ENCODE measurements at places on chromosomes 7 and 10.

DNA sequence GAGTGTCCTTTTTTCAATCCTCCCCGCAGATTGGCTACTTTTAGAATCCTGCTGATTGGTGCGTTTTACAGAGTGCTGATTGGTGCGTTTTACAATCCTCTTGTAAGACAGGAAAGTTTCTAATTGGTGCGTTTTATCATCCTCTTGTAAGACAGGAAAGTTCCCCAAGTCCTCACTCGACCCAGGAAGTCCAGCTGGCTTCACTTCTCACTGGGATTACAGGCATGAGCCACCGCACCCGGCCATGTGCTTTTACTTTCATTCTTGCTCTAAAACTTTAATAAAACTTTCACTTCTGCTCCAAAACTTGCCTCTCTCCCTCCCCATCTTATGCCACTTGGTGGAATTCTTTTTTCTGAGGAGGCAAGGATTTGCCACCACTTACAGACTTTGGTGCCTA, 17.0 kb upstream of the WAPL start:
- no peak for DNase-seq

- no peak for DNase-seq
These were observed 199.5 kb downstream of the GPAM start for GRCh38 chr10:111984057-111984456.

- no peak for DNase-seq
These were observed 634 bp upstream of the HDAC9 start for GRCh38 chr7:18494821-18495408.

DNA sequence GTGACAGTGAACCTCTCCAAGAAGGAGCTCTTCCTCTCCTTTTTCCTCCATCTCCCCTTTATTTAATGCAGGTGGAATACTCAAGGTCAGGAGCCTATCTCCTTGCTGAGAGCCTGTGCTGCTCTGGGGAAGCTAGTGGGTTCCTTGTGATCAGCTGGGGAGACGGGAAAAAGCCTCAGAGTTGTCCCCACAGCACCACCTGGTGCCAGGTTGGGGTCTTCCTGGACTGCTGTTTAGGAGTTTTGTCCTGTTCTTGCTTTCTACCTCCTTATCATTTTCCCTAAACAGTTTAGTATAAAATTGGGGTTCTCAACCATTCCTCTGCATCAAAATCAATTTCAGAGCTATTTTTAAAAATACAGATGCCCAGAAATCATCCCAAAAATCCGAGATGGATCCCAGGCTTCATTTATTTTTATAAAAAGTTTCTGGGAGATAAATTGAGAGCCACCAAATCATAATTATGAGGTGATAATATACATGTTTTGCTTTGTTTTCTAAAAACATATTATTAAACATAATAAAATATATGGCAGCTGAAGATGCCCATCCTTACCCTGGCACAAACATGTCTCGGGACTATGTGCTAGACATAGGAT, 44.3 kb downstream of the MACC1 start:
- no peak for DNase-seq

DNA sequence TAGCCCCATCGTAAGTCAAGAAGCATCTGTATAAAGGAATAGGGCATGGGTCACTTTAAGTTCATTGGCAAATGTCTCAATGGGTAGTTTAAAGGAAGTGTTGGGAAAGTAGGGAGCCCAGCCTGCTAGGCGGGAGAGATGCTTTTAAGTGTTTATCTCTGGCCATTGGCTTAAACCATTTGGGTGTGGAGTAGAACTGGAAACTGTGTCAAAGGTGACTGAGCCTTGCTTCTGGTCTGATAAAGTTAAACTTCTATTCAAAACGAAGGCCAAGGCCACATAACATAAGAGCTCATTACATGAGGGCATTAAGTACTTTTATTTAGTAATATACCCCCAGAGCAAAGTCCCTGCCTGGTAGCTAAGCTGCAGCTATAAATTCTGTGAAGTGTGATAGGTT, 148.7 kb downstream of the SPAG6 start:
- no peak for DNase-seq

GRCh38 chr7:87934699-87935383, 790 bp downstream of the ADAM22 start:
- DNase-seq: no peak

- no peak for DNase-seq
These were observed 63.0 kb downstream of the HOXA1 start for GRCh38 chr7:27032839-27033238.

- DNase-seq: no peak
These were observed 91.4 kb downstream of the PPP1R3C start for GRCh38 chr10:91541481-91541880.

- no peak for DNase-seq
These were observed 36.3 kb upstream of the CCDC3 start for GRCh38 chr10:13037832-13038231.

GRCh38 chr7:133784486-133785001, 342.6 kb upstream of the LRGUK start:
- no peak for DNase-seq

DNA sequence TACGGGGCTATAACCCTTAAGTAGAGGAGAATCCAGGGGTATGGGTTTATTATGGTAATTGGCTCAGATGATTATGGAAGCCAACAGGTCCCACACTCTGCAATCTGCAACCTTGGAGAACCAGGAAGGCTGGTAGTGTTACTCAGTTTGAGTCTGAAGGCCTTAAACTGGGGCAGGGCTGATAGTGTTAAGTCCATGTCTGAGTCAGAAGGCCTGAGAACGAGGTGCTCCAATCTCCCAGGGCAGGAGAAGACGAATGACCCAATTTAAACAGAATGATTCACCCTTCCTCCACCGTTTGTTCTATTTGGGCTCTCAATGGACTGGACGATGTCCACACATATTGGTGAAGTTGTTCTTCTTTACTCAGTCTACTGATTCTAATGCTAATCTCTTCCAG, 244.5 kb upstream of the PTER start:
- no peak for DNase-seq

- no peak for DNase-seq
These were observed 2.7 kb downstream of the ANKRD16 start for GRCh38 chr10:5887029-5887428.

DNA sequence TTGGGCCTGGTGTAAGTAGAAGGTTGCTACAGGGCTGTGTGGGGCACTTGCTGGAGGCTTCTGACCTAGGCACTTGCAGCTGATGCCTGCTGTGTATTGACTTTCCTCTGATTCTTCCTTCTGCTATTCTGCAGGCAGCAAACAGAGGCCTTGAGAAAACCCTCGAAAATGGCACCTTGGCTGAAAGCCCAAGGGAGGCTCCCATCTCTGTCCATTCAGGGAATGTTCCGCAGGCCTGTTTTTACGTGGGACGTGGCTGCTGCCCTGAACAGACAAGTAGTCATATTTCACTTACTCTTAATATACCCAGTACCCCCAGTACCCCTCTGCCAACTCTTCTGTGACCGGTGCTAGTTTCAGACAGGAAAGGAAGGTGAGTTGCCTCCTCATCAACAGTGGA, 664.7 kb downstream of the INHBA start:
- DNase-seq: no peak

GRCh38 chr10:28850784-28851183, 173.5 kb downstream of the BAMBI start:
- DNase-seq: no peak

GRCh38 chr10:80273523-80274170, 15.8 kb downstream of the MAT1A start:
- DNase-seq: no peak

GRCh38 chr7:111041577-111041976, 49.4 kb upstream of the LRRN3 start:
- no peak for DNase-seq

DNA sequence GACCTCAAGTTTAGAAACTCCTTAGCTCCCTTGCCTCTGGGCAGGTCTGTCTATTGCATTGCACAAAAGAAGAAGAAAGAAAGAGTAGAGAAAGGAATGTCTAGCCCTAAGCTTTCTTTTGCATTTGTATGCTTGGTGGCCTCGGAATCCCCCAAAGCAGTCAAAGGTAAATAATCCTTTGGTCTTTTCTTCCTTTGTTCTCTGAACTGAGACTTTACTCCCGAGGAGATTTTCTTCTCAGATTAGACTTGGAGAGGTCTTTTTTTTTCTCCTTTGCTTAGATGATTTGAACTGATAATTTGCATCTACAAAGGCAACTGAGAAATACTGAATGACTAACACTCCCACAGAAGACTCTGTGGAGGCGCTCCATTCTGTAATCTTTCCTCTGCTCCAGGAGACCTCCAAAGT, 93.2 kb downstream of the AKR1D1 start:
- no peak for DNase-seq

DNA sequence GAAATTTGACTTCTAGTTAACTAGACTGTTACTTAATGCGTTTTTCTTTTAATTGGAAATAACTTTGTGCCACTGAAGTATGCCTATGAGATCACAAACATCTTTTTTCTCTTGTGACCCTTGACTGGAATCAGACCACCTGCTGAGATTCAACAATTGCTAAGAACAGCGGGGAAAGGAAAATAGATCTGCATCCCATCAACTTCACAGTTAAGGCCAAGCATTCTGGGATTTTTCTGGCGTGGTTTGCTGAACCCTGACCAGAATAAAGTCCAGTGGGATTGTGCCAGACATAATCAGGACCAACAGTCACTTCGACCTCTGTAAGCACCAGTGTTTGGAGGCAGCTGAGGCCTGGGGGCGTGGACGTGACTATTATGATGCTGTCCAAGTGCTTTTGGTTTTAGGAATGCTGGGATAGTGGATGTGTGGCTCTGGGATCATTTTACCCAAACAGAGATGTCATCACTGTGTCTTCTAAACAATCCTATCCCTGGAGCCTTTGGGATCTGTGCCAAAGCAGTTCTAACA, 373.3 kb upstream of the PRKCQ start:
- DNase-seq: no peak
